ENCODE measurements at places on chromosomes 5 and 9.

DNA sequence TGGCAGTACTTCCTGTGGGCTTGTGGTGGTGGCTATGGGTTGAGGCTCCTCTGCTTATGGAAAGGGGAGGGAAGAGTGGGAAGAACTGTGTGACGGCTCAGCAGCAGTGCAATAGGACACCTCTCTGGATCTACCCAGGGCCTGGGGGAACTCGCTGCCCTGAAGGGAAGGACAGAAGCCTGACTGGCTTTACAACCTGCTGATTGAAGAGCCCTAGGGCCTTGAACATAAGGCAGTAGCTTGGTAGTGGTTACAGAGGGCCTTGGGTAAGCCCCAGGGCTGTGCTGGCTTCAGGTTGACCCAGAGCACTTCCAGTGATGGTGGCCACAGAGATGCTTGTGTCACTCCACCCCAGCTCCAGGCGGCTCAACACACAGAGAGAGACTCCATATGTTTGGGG lies 5.5 kb downstream of the CCIN start:
- no peak for DNase-seq

DNA sequence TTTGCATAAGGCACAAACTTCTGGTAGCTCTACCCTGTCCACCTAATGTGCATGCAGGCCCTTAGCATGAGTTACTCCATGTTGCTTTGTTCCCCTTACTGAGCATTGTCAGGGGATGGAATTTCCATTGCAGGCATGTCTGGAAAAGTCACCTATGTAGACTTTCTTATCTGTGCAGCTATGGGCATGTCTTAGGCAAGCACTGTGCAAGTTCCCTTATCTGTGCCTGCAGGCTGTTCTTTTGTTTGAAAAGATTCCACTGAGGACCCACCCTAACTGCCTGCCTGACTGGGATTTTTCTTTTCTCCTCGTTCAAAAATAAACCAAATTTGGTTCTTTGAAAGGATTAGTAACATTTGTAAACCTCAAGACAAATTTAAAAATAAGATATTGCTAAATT lies 587.0 kb downstream of the CDH18 start:
- DNase-seq, result no peak

DNA sequence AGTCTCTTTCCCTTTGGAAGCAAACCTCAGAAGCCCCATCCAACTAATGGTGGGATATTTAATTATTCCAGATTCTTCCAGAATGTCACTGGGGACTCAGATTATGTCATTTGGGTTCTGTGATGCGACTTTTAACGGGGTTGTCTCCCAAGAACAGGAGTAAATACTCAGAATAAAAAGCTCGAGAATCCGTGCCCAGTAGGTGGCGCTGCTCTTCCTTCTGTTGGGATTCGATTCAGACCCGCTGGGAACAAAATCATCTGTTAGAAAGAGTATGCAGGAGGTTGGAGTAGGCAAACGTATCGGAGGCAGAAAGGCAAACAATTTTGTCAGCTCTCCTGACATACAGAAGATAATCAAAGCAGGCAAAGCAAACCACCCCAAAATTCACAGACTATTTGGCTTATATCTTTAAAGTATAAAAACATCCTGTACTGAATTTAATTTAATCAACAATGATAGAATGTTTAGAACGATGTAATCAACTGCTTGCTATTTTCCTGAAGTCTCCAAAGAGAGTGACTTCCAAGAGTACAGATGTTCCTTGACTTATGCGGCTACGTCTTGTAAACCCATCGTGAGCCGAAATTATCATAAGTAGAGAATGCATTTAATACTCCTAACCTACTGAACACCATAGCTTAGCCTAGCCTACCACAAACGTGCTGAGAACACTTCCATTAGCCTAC lies 169.8 kb upstream of the RAI14 start:
- peak; percentile 48 for DNase-seq

- no peak for DNase-seq
Observed at GRCh38 chr5:66587771-66588170, 8.4 kb upstream of the MAST4 start.

- no peak for DNase-seq
Observed at GRCh38 chr5:153276151-153276550, 214.3 kb upstream of the GRIA1 start.

- no peak for DNase-seq
Observed at GRCh38 chr5:78235289-78235688, 59.2 kb downstream of the AP3B1 start.
